Panc1 (cell line): ENCODE measurements at places on chromosomes 2 and 18.
A peak's percentile ranks its signal among the peaks of the same experiment; 100 is the strongest.

- DNase-seq, result no peak
These were observed 99.6 kb upstream of the KLF7 start for GRCh38 chr2:207265332-207265731.

- no peak for DNase-seq
These were observed 43.3 kb downstream of the NBAS start for GRCh38 chr2:15517793-15518192.

GRCh38 chr18:64714086-64714485 lies 565.2 kb upstream of the LINC00305 start:
- no peak for DNase-seq

DNA sequence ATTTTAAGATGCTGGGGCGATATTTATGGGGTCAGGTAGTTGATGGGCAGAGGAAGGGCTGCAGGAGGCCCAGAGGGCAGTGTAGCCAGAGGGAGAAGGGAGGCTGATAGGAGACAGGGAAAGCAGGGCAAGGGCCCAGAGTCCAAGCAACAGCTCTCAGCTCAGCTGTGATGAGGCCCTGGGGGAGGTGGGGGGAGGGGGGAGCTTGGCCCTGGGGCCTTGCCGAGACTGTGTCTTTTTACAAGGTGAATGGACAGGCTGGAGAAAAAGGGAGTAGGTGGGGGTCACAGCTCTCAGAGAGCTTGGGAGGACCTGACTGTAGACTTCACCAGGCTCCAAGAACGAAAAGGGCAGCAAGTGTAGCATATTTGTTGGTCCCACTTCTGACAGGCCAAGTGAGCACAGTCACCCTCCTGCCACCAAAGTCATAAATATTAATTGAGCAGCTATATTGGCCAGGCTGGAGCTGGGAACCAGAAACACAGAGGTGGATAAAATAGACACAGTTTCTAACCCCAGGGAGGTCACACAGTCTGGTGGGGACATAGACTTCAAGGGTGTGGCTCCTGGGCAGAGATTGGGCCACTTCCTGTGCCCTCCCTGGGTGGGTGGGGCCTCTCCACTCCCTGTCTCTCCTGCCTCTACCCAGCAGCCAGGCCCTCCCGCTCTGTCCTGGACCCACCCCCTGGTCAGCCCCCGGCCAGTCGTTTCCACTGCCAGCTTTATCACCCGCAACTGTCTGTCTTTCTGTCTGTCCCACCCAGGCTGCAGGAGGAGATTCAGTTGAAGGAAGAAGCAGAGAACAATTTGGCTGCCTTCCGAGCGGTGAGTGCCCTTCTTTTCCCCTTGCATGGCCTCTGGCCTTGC lies 1.4 kb downstream of the DES start:
- no peak for DNase-seq

DNA sequence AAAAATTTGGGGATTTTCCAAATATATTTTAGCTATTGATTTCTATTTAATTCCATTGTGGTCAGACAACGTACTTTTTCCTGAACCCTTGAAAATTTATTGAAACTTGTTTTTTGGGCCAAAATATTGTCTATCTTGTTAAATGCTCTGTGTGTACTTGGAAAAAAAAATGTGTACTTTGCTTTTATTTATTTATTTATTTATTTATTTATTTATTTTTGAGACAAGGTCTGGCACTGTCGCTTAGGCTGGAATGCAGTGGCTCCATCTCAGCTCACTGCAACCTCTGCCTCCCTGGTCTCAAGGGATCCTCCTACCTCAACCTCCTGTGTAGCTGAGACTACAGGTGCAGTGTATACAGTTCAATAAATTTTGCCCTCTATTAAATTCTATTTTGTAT lies 94.6 kb downstream of the TGIF1 start:
- DNase-seq, result no peak

DNA sequence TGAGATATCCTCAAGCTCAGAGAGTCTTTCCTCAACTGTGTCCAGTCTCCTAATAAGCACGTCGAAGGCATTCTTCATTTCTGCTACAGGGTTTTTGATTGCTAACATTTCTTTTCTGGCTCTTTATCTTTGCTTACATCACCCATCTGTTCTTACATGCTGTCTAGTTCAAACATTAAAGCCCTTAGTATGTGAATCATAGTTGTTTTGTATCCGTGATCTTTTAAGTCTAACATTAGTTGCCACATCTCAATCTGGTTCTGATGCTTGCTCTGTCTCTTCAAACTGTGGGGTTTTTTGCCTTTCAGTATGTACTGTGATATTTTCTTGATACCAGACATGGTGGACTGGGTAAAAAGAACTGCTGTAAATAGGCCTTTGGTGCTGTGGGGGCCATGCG lies 235.2 kb downstream of the SH3RF3 start:
- no peak for DNase-seq

DNA sequence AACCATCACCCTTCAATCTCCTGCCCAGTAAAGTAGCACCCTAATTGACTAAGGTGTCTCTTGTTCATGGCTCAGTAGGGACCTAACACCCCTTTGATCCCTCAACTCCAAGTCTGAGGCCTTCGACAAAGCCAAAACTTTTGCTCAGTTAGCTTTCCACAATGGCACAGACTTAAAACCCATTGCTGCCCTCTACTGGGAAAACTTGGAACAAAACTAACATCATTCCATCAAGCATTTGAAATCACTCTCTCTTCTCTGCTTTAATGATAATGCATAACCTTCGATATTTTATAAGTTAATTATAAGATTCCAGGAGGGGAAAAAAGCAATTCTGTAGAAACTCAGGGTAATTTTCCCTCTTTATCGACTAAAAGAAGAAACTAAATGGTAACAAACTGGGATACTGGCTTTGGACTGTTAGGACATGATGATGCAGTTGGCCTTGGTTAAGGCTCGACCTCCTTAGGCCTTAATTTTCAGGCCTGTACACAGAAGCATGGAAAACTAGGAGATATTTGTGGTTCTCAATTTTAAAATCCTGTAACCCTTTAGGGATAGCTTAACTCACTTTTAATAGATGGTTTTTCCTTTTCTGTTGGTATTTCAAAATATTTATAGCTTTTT lies 127.8 kb downstream of the STK39 start:
- peak; percentile 41 for DNase-seq

GRCh38 chr2:202765436-202765835 lies 106.1 kb downstream of the ICA1L start:
- DNase-seq, result no peak

DNA sequence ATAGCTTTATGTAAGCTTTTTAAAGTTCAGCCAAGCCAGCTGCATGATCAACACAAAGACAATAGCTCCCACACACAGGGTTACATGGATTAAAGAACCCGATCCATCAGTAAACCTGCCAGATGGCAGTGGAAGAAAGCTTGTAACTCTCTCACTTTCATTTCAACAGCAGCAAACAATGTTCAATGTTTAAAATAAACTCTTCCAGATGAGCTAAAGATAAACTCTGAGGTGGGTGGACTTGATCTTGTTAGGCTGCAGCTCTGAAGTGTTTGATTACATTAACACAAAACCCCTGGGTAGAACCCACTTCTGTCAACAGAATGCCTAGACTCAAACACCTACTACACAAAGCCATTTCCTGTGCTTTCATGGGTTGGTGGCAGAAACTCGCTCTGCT lies 13.9 kb downstream of the RDH14 start:
- no peak for DNase-seq

DNA sequence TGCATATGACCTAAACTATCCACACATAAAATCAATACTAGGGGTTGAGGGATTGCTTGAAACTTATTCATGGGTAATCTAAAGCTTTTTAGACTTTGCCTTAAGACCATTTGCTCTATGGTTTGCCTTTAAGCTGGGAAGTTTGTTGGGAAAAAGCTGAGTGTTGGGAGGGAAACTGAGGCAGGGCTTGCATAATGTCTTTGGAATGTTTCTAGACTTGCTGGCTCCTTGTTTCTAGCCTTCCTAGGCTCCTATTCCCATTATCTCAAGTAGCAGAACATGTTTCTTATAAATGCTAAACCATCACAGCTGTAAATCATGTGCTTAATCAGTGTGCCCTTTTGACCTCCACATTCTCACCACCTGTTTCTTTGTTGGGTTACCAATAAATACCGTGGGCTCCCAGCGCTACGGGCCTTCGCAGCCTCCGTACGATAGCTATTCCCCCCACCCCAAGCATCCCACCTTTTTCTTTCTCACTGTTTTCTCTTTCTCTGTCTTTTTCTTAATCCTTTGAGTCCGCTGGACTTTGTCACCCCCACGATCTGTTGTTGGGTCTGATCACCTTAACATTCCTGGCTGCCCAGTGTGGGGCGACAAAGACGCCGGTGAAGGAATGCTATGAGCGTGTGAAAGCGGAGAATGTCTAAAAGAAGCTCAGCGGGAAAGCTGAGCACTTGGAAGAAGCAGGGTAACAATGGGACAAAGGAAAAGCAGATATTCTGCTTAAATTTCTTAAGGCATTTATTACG lies 49.4 kb upstream of the CWC22 start:
- DNase-seq, result no peak

DNA sequence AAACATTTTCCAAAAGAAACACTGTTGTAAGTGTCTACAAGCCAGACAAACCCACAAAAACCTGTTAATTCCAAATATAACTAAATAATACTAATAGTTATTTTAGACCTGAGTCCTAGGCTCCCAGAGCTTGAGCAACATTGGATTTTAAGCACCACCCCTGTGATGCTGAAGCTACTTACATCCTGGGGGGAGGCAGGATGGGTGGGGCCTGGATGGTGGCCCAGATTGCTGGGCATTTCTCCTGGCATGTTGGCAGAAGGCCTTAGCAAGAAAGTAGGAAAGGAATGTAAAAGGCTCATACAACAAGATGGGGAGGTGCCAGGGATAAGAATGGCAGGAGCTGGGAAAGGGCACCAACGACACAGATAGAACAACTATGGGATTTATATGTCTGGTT lies 50.7 kb upstream of the OTX1 start:
- DNase-seq, result no peak

GRCh38 chr2:234500394-234501006 lies 3.6 kb upstream of the ARL4C start:
- DNase-seq, result no peak

DNA sequence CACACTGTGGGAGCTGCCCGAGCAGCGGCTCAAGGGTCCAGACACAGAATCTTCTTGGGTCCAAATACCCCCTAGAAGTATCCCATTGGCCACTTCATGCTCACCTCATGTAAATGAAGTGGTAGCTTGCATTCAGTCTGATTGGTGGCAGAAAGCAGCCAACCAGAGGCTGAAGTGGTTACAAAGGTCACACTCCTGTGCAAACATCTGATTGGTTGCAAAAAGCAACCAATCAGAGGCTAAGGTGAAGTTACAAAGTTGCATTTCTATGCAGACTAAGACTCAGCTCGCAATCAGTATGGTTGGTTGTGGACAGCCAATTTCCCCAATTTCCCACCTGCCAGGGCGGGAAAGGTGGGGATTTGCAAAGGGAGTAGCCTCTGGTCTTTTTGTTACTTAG lies 94.3 kb downstream of the DGKD start:
- DNase-seq, result no peak

GRCh38 chr2:54122171-54122935 lies 6.9 kb downstream of the ACYP2 start:
- no peak for DNase-seq

- no peak for DNase-seq
These were observed 70.3 kb downstream of the TGOLN2 start for GRCh38 chr2:85257359-85257969.

DNA sequence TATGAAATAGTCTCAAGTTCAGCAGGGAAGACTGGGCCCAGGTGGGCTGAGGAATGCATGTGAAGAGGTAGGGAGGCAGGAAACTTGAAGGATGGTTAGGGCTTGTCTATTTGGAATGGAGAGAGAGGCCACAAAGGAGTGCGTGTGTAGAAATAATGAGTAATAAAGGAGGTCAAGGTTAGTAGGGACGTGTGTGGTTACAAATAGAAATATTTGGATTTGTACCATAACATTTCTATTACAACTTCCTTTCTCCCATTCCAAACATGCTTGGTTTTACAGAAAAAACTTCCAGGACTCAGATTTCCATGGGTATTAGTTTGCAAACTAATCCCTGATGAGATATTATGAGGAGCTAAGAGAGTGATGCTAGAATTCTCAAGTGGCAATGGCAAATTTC lies 280.6 kb downstream of the NCKAP5 start:
- no peak for DNase-seq

DNA sequence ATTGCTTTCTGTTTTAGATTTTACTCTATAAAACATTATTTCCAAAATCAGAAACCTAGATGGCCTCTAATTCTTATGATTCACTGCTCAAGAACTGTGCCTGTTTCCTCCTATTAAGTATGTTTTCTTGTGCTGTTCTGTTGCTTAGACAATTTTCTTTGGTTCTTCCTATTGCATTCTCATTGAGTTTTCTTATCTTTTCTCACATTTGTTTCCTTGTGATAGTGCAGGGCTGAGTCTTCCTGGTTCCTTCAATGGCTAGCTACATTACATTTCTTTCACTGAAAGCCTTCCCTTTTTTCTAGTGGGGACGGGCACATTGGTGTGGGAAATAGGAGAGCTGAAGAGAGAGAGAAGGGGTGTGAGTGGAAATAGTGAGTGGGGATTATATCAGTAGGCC lies 183.4 kb downstream of the CALCRL start:
- no peak for DNase-seq

DNA sequence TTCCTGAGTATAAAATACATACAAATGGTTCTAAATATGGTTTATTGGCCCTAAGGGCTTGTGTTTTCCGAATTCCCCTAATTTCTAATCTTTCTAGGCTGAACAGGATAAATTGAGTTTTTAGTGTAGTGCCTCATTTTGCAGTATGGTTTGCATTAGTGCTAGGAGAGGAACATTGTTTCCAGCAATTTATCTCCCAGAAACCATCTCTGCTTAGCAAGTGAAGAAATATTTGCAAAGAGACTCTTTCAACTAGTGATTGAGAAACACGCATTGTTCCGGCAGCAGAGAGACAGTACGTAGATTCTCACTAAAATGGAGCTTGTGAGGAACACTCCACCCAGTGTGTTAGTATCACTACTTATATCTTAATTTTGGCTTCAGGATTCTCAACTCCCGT lies 177.8 kb upstream of the EPAS1 start:
- no peak for DNase-seq

- DNase-seq, result no peak
These were observed 124.5 kb downstream of the PMAIP1 start for GRCh38 chr18:60024345-60024744.

- no peak for DNase-seq
These were observed 207.8 kb downstream of the CYP26B1 start for GRCh38 chr2:71939588-71940535.

DNA sequence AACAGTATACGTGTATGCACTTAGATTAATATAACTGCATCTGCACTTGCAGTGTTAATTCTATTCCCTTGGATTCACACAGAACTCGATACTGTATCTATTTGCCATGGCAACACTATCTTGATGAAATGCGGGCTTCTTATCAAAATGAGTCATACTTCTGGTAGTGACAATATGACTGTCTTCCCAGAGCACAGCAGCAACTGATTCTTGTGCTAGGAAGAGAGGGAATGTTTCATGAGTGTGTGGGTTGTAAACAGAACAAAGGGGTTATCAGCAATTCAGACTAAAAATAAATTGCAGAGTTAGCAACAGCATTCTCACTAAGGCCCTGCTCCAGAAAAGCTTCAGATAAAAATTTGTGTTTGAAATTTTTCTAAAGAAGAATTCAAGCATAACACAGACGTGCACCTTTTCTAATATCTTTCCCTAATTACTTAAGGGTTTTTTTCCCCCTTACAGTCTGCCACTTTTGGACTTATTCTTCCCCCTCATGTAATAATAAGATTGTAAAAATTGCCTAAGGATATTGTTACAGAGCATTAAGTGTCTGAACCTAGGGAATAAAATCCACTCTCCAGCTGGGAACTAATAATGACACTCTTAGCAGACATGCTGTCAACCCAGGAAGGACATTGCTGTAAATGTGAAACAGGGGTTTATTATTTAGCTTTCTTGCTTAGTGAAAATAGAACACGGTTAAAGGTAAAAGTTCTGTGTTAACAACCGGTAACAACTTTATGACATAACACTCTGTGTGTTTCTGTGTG lies 99.9 kb upstream of the SLC38A11 start:
- no peak for DNase-seq
